ENCODE measurements at places on chromosomes 2 and 18. TPM values are rescaled to one million over a fixed set of nuclear protein-coding genes. Genes with fewer than 3 reads are reported as not detected.

- ATAC-seq = no peak
Measured at GRCh38 chr2:70668432-70668831, 99.6 kb downstream of the ADD2 start.

- ATAC-seq = no peak
Measured at GRCh38 chr2:220228310-220229006, 601.0 kb downstream of the SLC4A3 start.

GRCh38 chr2:71811157-71811556 is 336.5 kb downstream of the CYP26B1 start:
- no peak for ATAC-seq

- no peak for ATAC-seq
Measured at GRCh38 chr2:232951891-232952290, 61.2 kb downstream of the NGEF start.

MOGAT1 gene
- not detected for total RNA-seq

TUBA4B gene
- total RNA-seq = not detected

SCTR gene
- not detected for total RNA-seq

GRCh38 chr18:36582988-36583745 is 245.6 kb downstream of the TPGS2 start:
- no peak for ATAC-seq

FBXO48 gene
- 2.0 TPM for total RNA-seq

ANKRD12 gene
- 104 TPM for total RNA-seq

GRCh38 chr18:11467611-11468010 is 141.8 kb upstream of the SLC35G4 start:
- ATAC-seq = no peak

DNA sequence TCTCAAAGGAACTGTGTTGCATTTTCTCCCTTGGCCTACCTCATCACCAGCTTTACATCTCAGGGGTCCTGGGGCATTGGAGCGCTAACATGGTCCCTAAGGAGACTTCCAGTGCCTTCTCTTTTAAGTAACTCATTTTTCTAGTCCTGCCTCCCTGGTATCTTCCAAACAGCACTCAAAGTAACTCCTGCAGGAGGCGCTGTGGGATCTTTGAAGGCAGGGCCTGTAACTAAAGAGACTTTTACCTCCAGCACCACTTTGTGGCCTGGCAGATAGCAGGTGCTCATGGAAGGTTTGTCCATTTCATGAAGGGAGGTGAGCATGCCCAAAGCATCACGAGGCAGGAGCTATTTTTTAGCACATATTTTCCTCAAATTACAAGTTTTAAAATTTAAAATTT is 411.0 kb upstream of the GYPC start:
- peak; percentile 28 for ATAC-seq

DNA sequence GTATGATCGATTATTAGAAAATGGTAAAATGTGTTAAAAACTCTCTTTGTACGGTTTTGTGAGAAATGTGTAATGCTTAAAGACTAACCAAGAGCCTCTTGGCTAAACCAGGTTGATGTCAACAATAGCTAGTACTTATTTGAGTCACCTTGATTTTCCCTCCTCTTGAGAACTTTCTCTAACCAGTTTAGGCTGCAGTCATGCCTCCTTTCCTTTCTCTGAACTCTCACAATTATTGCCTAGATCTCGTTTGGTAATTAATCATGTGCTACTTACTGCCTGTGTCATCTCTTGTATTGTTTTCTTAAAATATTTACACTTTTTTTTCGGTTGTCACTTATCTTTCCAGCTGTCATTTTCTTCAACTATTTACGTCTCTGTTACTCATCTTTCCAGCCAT is 1.1 kb upstream of the EPC2 start:
- ATAC-seq = peak; percentile 48

DNA sequence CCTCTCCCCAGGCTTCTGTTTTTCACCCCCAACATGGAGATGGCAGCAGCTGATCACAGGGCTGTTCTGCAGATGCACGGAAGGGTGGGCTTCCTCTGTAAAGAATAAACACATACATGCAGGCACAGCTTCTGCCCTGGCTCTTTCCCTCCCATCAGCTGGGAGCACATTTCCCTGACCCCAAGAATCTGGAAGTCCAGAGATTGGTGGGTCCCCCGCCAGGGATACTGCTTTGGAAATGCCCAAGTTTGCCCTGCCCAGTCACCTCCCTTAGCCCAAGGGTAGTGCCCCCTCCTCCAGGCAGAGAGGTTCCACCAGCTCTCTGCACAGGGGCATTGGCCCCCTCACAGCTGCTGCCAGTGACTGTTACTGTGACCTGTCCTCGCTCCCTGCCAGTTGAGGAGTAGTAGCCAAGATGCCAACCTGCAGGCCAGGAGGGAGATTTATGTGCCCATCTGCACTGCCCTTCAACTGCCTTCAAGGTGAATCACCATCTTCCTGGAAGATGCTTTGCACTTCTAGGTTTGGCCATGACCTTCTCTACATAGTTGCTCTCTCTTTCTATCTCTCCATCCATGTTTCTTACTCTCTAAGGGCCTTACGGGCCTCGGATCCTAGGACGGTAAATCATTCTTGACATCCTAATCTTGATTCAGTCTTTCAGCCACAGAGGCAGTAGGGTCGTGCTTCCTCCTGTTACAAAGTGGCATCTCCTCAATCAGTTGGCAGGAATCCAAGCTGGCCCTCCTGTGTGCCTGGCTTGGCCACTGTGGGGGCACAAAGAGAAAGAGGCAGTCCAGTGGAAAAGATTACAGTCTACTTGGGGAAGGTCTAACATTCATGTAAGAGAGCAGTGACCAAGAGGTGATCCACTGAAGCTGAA is 121.8 kb downstream of the CTIF start:
- ATAC-seq = no peak

TP53I3 gene
- 3.0 TPM for total RNA-seq

- ATAC-seq = peak; percentile 60
Measured at GRCh38 chr2:88739985-88740600, 48.6 kb downstream of the RPIA start.

DNA sequence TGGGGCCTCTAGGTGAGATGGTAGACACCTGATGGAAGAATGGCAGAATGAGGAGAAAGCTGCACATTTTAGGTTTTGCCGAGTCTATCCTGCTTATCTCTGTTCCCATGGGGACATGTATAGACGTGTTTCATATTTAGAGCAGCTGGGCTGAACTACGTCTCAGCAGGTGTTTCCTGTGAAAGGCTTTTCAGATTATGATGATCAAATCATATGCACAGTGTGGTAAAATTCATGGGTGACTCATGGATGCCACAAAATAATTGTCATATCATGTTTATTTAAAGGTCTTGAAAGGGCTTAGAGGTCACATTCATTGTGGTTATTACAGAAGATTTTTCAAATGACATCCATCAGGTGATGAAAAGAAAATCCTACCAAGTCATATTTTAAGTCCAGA is 90.5 kb downstream of the ICOS start:
- peak; percentile 93 for ATAC-seq

RND3 gene
- total RNA-seq = not detected

EN1 gene
- not detected for total RNA-seq

- ATAC-seq = no peak
Measured at GRCh38 chr2:53505826-53506225, 261.8 kb upstream of the CHAC2 start.

CYB5A gene
- total RNA-seq = 33.6 TPM

DNA sequence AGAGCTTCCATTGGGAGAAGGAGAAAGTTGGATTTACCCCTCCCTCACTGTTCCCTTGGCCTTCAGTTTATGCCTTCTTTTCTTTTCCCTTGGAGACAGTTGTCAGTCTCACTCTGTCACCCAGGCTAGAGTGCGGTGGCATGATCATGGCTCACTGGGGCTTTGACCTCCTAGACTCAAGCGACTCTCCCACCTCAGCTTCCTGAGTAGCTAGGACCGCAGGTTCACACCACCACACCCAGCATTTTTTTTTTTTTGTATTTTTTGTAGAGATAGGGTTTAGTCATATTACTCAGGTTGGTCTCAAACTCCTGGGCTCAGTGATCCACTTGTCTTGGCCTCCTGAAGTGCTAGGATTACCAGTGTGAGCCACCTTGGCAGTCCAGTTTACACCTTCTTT is 49.9 kb downstream of the SLC9A4 start:
- no peak for ATAC-seq

DNA sequence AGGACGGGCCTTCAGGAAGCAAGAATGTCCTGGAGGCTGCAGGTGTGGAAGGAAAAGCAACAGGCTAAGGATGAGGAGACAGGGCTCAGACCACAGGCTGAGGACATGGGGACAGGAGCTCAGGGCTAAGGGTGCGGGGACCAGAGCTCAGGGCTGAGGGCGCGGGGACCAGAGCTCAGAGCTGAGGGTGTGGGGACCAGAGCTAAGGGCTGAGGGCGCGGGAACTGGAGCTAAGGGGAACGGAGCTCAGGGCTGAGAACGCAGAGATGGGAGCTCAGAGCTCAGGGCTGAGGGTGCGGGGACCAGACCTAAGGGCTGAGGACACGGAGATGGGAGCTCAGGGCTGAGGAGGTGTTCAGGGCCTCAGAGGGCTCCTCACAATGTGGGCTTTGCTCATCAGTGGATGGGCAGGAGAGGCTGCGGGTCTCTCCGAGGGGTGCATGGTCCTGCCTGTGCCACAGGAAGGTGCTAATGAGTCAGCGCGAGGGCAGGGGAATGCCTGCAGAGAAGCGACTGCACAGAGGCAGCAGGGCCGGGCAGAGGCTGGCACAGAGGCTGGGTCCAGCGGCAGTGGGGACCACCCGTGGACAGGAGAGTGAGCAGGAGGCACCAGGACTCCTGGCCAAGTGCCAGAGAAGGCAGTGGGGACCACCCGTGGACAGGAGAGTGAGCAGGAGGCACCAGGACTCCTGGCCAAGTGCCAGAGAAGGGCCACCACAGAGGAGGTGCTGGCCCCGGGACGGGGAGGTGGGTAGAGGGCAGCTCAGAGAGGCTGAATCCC is 271.7 kb downstream of the TWIST2 start:
- ATAC-seq = peak; percentile 25

GRCh38 chr18:52289392-52289791 is 50.6 kb upstream of the DCC start:
- no peak for ATAC-seq

EFHD1 gene
- total RNA-seq = 0.71 TPM

- ATAC-seq = no peak
Measured at GRCh38 chr18:67475673-67476072, 40.8 kb downstream of the DSEL start.

GRCh38 chr2:11370377-11371091 is 26.1 kb upstream of the ROCK2 start:
- no peak for ATAC-seq

DNA sequence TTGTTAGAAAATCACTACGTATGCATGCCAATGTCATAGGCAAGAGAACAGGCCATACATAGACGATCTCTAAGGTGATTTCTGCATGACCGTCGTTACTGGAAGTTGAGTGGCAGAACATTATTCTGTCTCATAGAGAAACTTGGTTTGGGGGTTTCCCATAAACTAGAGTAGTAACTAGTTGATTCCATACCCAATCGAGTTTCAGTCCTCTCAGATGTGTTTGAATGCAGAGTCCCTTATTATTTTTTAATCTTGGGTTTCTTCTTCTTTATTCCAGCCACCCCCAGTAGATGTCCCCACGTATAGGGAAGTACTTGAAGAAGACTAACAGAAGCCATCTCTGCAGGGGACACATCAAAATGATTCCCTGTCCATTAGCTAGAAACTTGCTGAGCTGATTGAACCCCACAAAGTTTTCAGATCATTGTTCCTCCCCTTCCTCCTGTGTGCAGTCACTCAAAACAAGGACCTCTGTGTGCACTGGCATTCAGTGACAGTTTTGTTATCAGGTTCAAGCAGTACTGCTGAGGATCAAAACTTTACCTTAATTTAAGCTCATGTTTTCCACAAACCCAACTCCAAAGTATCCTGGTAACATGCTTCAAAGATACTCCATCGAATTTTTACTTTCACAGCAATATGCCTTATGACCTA is 68.4 kb upstream of the CDCA7 start:
- peak; percentile 85 for ATAC-seq

IL36A gene
- not detected for total RNA-seq

DNA sequence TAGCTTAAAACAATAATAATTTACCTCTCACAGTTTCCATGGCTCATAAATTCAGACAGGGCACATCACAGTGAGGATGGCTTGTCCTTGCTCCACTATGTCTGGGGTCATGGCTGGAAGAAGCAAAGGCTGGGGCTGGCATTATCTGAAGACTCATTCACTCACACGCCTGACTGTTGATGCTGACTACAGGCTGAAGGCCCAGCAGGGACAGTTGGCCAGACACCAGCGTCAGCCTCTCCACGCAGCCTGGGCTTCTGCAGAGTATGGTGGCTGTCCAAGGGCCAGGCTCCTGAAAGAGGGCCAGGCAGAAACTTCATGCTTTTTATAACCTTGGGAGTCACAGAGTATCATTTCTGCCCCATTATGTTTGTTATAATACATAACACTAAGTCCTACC is 33.4 kb downstream of the YPEL5 start:
- no peak for ATAC-seq

DNA sequence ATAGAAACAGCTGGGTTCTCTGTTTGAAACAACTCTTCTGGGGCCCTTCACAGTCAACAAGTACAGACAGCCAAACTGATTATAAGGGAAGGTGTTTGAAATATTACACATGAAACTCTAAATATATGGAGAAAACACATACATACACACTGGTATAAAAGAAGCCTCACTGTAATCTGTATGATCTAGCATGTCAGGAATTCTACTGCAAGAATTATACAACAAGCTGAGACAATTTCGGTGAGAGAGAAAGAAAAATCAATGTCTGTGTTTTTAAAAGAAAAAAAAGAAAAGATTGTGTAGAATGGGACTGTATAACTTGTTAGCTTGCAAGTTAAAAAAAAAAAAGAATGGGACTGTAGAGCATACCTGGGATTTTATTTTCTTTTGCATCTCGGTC is 26.3 kb downstream of the IRS1 start:
- no peak for ATAC-seq

CERKL gene
- not detected for total RNA-seq

GRCh38 chr2:72963423-72964145 is 46.3 kb downstream of the EMX1 start:
- no peak for ATAC-seq

GRCh38 chr2:176072951-176073904 is 10.5 kb downstream of the EVX2 start:
- no peak for ATAC-seq

- ATAC-seq = no peak
Measured at GRCh38 chr2:25441353-25441752, 99.6 kb upstream of the DNMT3A start.

- no peak for ATAC-seq
Measured at GRCh38 chr2:66389651-66390131, 45.2 kb upstream of the MEIS1 start.

GRCh38 chr2:37827911-37828511 is 97.1 kb upstream of the RMDN2 start:
- ATAC-seq = no peak

- ATAC-seq = peak; percentile 56
Measured at GRCh38 chr18:45221363-45221762, 393.9 kb upstream of the SLC14A2 start.

- no peak for ATAC-seq
Measured at GRCh38 chr2:105447476-105447875, 48.6 kb upstream of the FHL2 start.

DNA sequence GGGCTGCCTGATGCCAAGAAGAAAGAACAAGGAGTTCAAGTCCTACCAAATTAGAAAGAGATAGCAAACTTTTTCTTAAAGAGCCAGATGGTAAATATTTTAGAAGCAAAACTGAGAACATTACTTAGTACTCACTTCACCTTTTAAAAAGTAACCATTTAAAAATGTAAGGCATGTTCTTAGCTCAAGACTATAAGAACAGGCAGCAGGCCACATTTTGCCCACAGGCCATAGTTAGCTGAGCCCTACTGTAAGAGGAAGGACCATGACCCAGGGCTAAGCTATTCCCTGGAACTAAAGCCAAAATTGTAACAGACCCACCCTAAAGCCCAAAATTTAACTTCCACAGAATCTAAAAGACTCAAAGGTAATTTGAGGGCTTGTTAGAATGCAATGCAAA is 31.3 kb downstream of the USP40 start:
- no peak for ATAC-seq

Measured in activated T-helper 17 cell treated with anti-CD3 and anti-CD28 coated beads, Interleukin-2, amount 50 U/mL, for 72 hours (primary cell).